ENCODE measurements at places on chromosomes 3 and 15.

DNA sequence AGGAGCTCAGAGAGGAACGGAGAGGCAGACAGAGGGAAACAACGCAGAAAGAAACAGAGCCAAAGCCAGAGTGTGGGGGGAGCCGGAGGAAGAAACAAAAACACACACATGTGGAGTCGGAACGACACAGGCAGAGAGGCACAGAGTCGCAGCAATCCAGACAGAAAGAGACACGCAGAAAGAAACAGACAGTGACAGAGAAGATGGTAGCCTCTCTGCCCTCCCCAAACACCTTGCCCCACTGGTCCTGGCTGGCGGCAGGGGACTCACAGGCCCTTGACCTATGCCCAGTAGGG lies 1.7 kb downstream of the NCKIPSD start:
- DNase-seq, result no peak

GRCh38 chr15:40554161-40554525 lies 10.7 kb downstream of the CCDC32 start:
- no peak for DNase-seq

GRCh38 chr15:37100109-37100965 lies at the start of gene MEIS2:
Gene MEIS2, minus strand, starts transcription at chr15:37100549. Its CDS starts 1,083 bp downstream, at chr15:37099466.
- peak; percentile 87 for DNase-seq

DNA sequence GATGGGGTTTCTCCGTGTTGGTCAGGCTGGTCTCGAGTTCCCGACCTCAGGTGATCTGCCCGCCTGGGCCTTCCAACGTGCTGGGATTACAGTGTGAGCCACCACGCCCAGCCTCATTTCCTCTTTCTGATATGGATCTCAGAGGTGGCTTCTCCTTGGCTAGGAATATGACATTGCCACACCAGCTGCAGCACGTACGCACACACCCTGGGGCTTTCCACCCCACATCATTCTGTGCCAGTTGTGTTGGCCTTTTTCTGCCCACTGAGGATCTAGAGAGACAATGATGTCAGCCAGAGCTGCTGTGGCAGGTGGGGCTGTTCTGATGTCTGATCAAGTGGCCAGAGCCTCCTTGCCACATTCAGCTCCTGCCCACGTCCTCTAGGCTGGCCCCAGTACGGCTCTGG lies 29.0 kb downstream of the TMEM45A start:
- no peak for DNase-seq

GRCh38 chr3:186669378-186670084 lies 3.7 kb downstream of the HRG start:
- DNase-seq, result no peak

GRCh38 chr15:63872759-63873510 lies 39.2 kb upstream of the HERC1 start:
- no peak for DNase-seq

DNA sequence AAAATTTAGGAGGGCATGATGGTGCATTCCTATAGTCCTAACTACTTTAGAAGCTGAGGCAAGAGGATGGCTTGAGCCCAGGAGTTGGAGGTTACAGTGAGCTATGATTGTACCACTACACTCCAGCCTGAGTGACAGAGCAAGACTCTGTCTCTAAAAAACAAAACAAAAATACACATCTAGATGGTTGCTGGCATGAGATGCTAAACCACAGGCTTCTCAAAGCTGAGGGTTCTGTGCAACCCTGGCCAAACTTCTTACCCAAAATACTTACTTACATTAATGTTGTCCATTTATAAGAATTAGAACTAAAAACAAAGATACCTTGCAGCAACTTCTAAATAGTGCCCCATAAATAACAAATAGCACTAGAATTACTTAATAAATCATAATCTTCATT lies 14.3 kb upstream of the ARHGEF3 start:
- DNase-seq, result no peak

GRCh38 chr3:98541695-98542094 lies 9.9 kb downstream of the GPR15 start:
- no peak for DNase-seq

DNA sequence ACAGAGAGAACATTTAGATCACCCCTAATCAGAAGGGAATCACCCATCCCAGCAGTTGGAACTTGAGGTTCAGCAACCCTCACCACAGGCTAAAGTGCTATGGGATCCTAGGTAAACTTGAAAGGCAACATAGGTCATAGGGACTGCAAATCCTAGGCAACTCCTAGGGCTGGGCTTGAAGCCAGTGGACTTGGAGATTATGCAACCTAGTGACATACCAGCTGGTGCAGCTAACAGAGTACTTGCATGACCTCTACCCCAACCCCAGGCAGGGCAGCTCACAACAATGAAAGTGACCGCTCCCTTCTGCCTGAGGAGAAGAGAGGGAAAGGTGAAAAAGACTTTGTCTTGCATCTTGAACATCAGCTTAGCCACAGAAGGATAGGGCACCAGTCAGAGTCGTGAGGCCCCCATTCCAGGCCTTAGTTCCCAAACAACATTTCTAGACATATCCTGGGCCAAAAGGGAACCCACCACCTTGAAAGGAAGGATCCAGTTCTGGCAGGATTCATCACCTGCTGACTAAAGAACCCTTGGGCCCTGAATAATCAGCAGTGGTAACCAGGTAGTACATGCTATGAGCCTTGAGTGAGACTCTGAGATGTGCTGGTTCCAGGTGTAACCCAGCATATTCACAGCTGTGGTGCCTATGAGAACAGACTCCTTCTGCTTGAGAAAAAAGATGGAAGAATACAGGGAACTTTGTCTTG lies 37.6 kb upstream of the FBN1 start:
- DNase-seq, result peak; percentile 90

- no peak for DNase-seq
Observed at GRCh38 chr3:56903231-56903782, 101.6 kb upstream of the ARHGEF3 start.

GRCh38 chr3:127396473-127396872 lies 108.6 kb upstream of the PRR20G start:
- no peak for DNase-seq

DNA sequence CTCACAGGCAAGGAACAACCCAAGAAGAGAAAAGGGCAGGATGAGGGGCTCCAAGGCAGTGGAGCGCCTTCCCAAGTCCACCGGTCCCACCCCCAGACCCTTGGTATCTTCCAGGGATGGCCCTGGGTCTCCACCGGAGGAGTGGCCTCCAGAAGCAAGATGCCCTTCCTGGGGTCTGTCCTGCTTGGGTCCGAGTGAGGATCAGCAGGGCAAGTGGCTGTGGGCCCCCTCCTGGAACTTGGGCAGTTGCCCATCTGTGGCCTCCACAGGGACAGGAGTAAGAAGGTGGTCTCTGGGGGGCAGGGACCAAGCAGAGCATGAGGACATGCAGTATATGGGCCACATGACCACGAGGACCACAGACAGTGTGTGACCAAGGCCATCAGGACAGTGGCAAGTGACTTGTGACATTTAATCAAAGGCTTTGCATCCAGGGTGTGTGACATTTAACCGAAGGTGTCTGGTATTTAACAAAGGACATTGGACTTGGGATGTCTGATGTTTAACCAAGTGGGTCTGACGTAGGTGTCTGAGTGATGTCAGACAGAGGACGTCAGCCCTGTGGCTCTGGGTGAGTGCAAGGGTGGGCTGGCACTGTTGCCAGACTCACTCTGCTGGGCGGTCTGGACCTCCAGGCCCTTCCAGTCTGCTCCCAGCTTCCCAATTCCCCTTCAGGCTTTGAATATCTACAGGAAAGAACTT lies 34.7 kb downstream of the SCN5A start:
- no peak for DNase-seq

- DNase-seq, result no peak
Observed at GRCh38 chr3:58015520-58015915, 7.3 kb downstream of the FLNB start.

- DNase-seq, result peak; percentile 30
Observed at GRCh38 chr3:9793161-9793781, 389 bp downstream of the ARPC4 start.

- no peak for DNase-seq
Observed at GRCh38 chr3:14486460-14486859, 53.7 kb downstream of the GRIP2 start.

GRCh38 chr3:111476701-111477100 lies 65.3 kb upstream of the CD96 start:
- no peak for DNase-seq

- no peak for DNase-seq
Observed at GRCh38 chr3:50153782-50154475, 1.2 kb upstream of the SEMA3F start.

DNA sequence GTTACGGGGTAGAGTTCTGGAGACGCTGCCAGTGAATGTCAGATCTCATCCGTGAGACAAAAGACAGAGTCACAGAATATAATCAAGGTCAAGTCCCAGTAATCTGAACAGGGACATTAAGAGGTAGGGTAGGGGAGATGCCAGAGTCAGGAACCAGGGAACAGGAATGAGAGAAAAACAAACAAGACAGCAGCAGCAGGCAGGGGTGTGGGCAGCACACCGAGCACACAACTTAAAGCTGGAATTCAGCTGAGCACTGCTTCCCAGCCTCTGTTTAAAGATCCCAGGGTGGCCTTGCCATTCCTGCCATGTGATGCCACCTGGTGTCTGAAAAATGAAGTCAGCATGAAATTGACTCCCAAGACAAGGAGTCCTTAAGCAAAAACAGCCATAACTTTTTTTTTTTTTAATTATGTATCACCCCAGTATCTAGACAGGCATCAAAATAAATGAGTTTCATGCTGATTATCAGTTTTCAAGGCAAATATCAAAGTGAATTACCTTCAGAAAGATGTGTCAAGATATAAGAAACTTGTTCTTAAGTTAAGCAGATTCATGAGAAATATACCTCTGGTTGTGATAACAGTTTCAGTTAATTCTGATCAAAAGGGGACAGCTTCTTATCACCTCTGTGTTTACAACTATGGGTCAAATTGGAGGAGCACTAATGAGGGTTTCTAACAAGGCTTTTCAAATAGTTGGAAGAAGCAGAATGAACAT lies 203.7 kb downstream of the SLC9A9 start:
- peak; percentile 83 for DNase-seq

DNA sequence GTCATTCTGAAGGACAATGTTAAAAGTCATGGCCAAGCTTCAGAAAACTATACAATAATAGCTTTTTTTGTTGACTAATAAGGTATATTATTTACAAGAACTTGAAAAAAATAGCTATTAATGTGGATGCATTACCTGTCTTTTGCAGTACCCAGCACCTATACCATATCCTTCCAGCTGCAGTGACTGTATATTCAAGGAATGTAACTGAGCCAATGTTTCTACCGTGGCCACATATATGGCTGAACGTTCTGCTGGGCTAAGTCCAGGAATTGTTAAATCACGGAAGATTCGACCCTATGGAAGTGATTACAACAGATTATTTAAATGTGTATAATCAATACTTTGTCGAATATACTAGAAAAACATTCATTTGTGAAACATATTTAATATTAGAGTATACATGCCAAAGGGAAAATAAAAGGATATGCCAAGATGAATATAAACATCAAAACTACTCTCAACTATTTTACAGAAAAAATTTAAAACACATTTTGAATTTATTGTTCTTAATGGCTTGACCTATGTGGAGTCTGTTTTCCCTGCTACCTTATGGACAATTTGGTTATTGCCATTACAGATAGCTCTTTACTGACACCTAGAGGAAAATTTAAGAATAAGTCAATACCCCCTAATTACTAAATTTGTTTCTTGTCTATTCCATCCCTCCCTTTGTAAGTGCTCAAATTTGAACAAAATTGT lies 17.6 kb downstream of the ACAD11 start:
- peak; percentile 65 for DNase-seq

DNA sequence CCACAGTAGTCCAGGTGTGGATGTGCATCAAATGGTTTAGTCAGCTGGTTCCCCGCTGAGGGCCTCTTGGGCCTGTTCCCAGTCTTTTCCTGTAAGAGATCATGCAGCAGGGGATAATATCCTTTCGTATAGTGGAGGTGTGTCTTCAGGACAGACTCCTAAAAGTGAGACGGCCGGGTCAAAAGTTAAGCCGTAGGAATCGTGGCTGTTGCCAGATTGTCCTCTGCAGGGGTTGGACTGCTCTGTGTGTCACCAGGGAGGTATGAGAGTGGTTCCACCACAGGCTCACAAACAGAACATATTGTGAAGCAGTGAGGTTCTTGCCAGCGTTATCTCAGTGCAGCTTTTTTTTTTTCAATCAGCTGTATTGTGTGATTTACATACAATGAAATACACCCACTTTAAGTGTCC lies 95.0 kb downstream of the VGLL4 start:
- DNase-seq, result peak; percentile 80

DNA sequence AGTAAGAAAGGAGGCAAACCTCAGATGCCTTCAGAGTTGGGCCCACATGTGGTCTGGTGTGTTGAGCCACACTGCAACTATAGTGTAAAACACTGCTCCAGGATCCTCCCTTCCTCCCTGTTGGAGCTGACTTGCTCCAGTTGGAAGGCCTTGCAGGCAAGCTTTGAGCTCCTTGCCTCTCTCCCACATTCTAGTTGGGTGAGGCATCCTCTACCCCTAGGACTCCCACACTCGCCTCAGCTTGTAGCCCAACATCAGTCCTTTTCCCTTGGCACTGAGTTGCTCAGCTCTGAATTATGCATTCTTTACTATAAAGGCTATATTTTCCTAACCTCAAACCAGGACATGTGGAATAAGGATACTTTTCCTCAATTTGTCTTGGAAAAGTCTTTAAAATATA lies 143.9 kb downstream of the NECTIN3 start:
- no peak for DNase-seq

DNA sequence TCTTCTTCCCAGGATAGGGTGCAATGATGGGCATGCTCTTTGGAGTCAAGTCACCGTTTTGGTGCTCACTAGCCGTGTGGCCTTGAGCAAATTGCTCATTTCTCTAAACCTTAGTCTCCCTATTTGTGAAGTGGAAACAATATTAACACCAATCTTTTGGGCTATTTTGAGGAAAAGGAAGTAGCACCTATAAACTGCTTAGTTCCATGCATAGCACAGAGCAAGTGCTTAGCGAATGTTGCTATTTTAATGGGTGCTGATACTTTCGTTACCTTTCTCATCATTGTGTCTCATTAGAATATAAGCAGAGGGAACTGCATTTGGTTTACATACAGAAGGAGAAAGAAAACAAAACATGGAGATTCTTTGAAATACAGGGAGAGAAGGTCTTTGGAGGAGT lies 66.1 kb downstream of the BOC start:
- no peak for DNase-seq

DNA sequence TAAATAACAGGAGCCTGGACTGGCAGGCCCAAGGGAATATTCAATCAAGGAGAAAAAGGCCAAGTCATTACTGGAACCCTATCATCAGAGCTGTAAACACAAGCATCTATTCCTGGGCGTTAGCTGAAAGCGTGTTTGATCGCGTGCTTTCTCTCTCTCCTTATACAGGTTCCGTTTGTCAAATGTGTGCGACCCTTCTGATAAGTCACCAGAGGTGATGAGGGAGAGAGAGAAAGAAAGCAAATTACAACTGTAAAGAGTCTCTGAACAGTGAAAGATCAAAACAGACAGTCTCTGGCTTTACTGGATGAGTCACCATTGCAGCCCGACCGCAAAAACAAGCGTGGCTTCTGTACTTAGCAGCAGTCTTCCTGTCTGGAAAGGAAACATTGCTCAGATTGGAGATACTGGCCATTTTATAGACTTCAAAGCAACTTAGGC lies 39.5 kb upstream of the TPRG1 start:
- peak; percentile 79 for DNase-seq

GRCh38 chr15:25437777-25438600 lies 835 bp downstream of the UBE3A start:
- DNase-seq, result peak; percentile 42

All from HCEC 1CT (cell line).